Stimulated activated CD4-positive, alpha-beta T cell treated with anti-CD3 and anti-CD28 coated beads, Interleukin-4, amount 100 ng/mL, for 4 hours (primary cell): ENCODE measurements at places on chromosomes 5 and 9.

- DNase-seq = no peak
Measured at GRCh38 chr5:5217371-5217770, 77.2 kb downstream of the ADAMTS16 start.

GRCh38 chr5:146690880-146691355, 174.9 kb upstream of the GPR151 start:
- no peak for DNase-seq

GRCh38 chr9:125659954-125660353, 47.1 kb downstream of the MAPKAP1 start:
- no peak for DNase-seq

GRCh38 chr5:88847420-88847819, 35.6 kb downstream of the MEF2C start:
- DNase-seq = no peak

GRCh38 chr5:76807296-76807695, 11.5 kb upstream of the F2RL1 start:
- DNase-seq = no peak
